Hepatocyte (in vitro differentiated cells): ENCODE measurements at places on chromosomes 12 and 14.

DNA sequence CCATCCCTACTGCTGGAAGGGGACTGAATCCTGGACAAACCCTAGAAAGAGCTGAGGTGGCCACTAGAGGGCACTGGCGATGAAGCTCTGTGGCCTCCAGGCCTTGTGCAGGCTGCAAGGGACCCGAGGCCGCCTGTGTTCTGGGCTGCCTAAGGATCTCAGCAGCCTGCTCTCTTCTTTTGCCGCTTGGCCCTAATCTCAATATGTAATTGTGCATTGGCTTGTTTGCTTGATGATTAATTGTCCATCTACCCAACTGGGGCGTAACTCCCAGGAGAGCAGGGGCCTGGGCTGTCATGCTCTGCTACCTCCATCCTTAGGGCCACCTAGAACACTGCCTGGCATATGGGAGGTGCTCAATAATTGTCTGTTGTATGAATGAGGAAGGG is 73.8 kb downstream of the SYNE3 start:
- peak; percentile 92 for DNase-seq
- no peaks in the 10 kb centered on the region for H3K36me3 ChIP-seq
- no peak overlapping the region for H3K4me3 ChIP-seq

DNA sequence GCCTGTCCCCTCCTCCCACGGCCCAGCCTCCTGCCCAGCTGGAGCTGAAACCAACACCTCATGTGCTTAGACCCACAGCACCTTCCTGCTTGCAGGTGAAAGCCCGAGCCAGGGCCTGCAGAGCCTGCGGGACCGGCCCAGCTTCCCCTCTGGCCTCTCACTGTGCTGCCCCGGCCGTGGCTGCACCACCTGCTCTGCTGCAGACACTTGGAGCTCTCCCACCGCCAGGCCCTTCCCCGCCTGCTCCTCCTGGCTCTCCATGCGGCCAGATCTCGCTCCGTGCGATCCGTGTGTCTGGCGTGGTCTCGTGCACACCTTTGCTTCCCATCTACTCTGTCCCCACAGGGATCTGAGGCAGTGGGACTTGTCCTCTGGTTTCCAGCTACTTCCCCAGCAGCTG is 72.2 kb upstream of the FBRSL1 start:
- H3K4me1 ChIP-seq: peaks cover 11% of the 10 kb centered on the region
- no peak overlapping the region for H3K27ac ChIP-seq
- peaks cover 40% of the 10 kb centered on the region for H3K27me3 ChIP-seq

GRCh38 chr12:102350070-102350469 is 130.3 kb downstream of the IGF1 start:
- H3K36me3 ChIP-seq: no peaks in the 10 kb centered on the region
- no peaks in the 10 kb centered on the region for H3K27me3 ChIP-seq
- DNase-seq: no peak
- H3K4me3 ChIP-seq: no peak overlapping the region

DNA sequence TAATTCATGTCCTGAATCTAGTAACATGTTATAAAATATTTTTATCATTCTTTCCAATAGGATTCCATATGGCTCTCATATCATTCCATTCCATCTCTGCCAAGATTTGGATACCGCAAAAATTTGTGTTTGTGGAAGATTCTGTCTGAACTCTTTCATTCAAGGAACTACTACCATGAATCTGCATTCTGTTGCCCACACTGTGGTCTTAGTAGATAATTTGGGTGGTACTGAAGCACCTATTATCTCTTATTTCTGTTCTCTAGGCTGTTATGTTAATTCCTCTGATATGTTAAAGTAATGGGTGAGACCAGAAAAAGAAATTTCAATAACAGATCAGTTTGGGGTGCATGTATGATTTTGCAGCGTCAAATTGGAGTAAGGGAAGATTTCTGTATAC is 6.2 kb downstream of the RPL36AL start:
- no peak overlapping the region for H3K27ac ChIP-seq
- H3K4me1 ChIP-seq: no peaks in the 10 kb centered on the region
- H3K36me3 ChIP-seq: no peaks in the 10 kb centered on the region
- no peak for DNase-seq
- H3K4me3 ChIP-seq: no peak overlapping the region
- H3K27me3 ChIP-seq: no peaks in the 10 kb centered on the region

- H3K27ac ChIP-seq: peak overlapping the region; percentile 92
- peak; percentile 31 for DNase-seq
- H3K27me3 ChIP-seq: no peaks in the 10 kb centered on the region
Observed at GRCh38 chr14:65072937-65073336, 29.4 kb downstream of the MAX start.

GRCh38 chr12:67633708-67634107 is 14.8 kb upstream of the DYRK2 start:
- DNase-seq: no peak
- H3K4me3 ChIP-seq: no peak overlapping the region
- H3K27ac ChIP-seq: no peak overlapping the region
- no peaks in the 10 kb centered on the region for H3K4me1 ChIP-seq

DNA sequence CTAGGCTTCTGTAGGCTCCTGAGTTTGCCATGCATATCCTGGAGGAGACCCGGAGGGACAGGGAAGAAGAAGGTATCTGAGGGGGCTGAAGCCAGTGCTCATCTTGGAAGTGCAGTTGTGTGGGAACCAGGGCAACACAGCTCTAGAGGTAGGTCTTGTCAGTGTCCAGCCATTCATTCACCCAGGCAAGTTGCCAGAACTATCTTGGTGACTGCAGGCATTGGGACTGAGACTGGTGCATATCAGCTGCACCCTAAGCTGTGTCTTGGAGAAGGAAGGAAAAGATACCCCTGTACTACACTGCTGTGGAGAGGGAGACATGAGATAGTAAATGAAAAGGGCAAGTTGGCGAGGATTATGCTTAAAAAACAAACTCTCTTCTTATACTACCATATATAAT is 4.9 kb upstream of the WIF1 start:
- peaks cover 34% of the 10 kb centered on the region for H3K27me3 ChIP-seq
- H3K36me3 ChIP-seq: no peaks in the 10 kb centered on the region
- no peak for DNase-seq

GRCh38 chr12:122366685-122367475 is 55.6 kb downstream of the CLIP1 start:
- H3K4me1 ChIP-seq: peaks cover 19% of the 10 kb centered on the region
- no peaks in the 10 kb centered on the region for H3K36me3 ChIP-seq
- no peaks in the 10 kb centered on the region for H3K27me3 ChIP-seq
- H3K27ac ChIP-seq: peak overlapping the region; percentile 83
- H3K4me3 ChIP-seq: no peak overlapping the region
- DNase-seq: peak; percentile 64

GRCh38 chr12:65894088-65894487 is 69.8 kb downstream of the HMGA2 start:
- H3K36me3 ChIP-seq: no peaks in the 10 kb centered on the region
- H3K27ac ChIP-seq: peak overlapping the region; percentile 92
- no peak for DNase-seq

- H3K36me3 ChIP-seq: no peaks in the 10 kb centered on the region
- H3K27ac ChIP-seq: no peak overlapping the region
- no peaks in the 10 kb centered on the region for H3K4me1 ChIP-seq
- DNase-seq: no peak
- H3K27me3 ChIP-seq: no peaks in the 10 kb centered on the region
Observed at GRCh38 chr14:35281341-35281740, 10.8 kb upstream of the PSMA6 start.

- no peaks in the 10 kb centered on the region for H3K4me1 ChIP-seq
- no peaks in the 10 kb centered on the region for H3K27me3 ChIP-seq
- no peak overlapping the region for H3K4me3 ChIP-seq
- no peaks in the 10 kb centered on the region for H3K36me3 ChIP-seq
- no peak for DNase-seq
Observed at GRCh38 chr12:81809829-81810595, 50.9 kb upstream of the PPFIA2 start.

DNA sequence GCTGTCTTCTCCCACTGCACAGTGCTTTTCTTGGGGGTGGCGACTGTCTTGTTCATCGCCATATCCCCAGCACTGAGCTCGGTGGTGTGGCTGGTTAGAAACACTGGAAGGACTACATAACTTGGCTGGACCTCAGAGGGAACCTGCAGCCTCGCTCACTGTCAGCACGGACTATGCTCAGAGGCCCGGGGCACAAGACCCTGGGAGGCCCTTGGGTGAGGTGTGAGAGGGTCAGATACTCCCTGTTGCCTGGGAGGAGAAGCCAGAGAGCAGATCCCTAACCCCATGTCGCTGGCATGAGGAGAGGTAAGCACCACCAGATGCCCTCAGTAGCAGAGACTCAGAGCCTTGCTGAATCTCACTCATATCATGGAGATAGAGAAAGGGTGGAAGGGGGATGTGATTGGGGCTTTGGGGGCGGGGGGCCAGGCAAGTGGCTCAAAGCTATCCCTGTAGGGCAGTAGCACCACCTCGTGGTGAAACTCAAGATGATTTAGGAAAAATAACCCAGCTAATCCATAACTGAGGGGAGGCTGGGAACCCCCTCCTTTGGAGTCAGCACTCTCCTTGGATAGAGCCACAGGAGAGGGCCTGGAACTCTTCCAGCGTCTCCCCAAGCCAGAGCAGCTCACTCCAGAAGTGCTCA is 18.7 kb upstream of the HDAC7 start:
- no peak overlapping the region for H3K27ac ChIP-seq
- H3K36me3 ChIP-seq: no peaks in the 10 kb centered on the region
- H3K4me1 ChIP-seq: peaks cover 7% of the 10 kb centered on the region

GRCh38 chr14:54207476-54208462 is 189.0 kb upstream of the CDKN3 start:
- no peak overlapping the region for H3K27ac ChIP-seq
- peaks cover 9% of the 10 kb centered on the region for H3K4me1 ChIP-seq
- H3K4me3 ChIP-seq: no peak overlapping the region
- no peaks in the 10 kb centered on the region for H3K36me3 ChIP-seq
- no peak for DNase-seq

DNA sequence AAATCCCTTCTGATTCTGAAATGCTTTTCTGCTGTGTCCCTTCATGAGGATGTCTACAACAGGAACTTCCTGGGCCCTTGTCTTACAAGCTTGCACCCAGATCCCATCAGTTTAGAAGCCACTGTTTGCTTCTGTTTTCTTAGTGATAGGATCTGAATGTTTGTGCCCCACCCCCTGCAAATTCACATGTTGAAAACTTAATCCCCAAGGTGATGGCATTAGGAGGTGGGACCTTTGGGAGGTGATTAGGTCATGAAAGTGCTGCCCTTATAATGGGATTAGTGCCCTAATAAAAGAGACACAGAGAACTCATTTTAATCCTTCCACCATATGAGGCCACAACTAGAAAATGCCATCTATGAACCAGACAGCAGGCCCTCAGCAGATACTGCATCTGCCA is 36.0 kb upstream of the GNPNAT1 start:
- no peak overlapping the region for H3K27ac ChIP-seq
- H3K27me3 ChIP-seq: no peaks in the 10 kb centered on the region
- H3K36me3 ChIP-seq: no peaks in the 10 kb centered on the region
- H3K4me1 ChIP-seq: peaks cover 4% of the 10 kb centered on the region
- DNase-seq: no peak
- no peak overlapping the region for H3K4me3 ChIP-seq

DNA sequence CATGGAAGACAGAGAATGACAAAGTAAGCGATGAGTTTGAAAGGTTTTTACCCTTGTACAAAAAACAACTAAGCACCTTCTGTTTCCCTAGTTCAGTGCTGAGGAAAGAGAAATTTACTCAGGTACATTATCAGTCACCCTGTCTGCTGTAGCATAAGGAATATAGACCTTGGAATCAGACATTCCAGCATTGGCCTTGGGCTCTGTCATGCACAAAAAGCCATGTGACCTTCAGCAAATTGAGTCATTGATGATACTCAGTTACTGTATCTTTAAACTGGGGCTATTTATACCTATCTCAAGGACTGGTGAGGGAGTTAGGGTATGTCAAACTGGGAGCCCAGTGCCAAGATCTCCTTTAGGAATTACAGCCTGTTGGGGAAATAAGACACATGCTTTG is 19.3 kb upstream of the TCL1A start:
- no peak for DNase-seq
- peaks cover 19% of the 10 kb centered on the region for H3K27me3 ChIP-seq
- H3K4me3 ChIP-seq: no peak overlapping the region
- no peaks in the 10 kb centered on the region for H3K36me3 ChIP-seq
- no peak overlapping the region for H3K27ac ChIP-seq

GRCh38 chr12:7151532-7151931 is 21.4 kb downstream of the CLSTN3 start:
- no peaks in the 10 kb centered on the region for H3K36me3 ChIP-seq
- H3K4me1 ChIP-seq: no peaks in the 10 kb centered on the region
- no peaks in the 10 kb centered on the region for H3K27me3 ChIP-seq
- H3K4me3 ChIP-seq: no peak overlapping the region
- H3K27ac ChIP-seq: no peak overlapping the region
- DNase-seq: no peak

DNA sequence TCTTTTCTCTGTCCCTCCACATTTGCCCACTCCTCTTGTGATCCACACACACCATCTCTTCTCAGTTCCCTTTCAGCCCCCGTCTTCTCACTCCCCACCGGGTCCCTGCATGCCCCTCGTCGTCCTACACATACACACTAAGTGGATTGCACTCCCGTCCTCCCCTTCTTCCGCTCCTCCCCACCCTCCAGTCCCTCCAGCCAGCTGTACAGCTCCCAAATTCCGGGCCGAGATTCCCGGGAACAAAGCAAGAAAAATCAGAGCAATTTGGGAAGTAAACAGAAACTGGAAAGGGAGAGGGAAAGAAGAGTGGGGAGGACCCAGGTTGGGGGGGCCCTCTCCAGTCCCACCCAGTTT is 282 bp upstream of the IGFBP6 start:
- H3K27me3 ChIP-seq: no peaks in the 10 kb centered on the region
- peak overlapping the region; percentile 70 for H3K4me3 ChIP-seq
- no peak for DNase-seq
- H3K4me1 ChIP-seq: peaks cover 30% of the 10 kb centered on the region
- H3K36me3 ChIP-seq: no peaks in the 10 kb centered on the region

GRCh38 chr14:76904100-76904739 is 78.0 kb downstream of the LRRC74A start:
- no peak overlapping the region for H3K4me3 ChIP-seq
- peaks cover 22% of the 10 kb centered on the region for H3K4me1 ChIP-seq
- no peaks in the 10 kb centered on the region for H3K36me3 ChIP-seq
- H3K27me3 ChIP-seq: no peaks in the 10 kb centered on the region

GRCh38 chr12:117011988-117012805 is 87.0 kb downstream of the TESC start:
- H3K4me3 ChIP-seq: no peak overlapping the region
- no peak for DNase-seq
- no peaks in the 10 kb centered on the region for H3K4me1 ChIP-seq

DNA sequence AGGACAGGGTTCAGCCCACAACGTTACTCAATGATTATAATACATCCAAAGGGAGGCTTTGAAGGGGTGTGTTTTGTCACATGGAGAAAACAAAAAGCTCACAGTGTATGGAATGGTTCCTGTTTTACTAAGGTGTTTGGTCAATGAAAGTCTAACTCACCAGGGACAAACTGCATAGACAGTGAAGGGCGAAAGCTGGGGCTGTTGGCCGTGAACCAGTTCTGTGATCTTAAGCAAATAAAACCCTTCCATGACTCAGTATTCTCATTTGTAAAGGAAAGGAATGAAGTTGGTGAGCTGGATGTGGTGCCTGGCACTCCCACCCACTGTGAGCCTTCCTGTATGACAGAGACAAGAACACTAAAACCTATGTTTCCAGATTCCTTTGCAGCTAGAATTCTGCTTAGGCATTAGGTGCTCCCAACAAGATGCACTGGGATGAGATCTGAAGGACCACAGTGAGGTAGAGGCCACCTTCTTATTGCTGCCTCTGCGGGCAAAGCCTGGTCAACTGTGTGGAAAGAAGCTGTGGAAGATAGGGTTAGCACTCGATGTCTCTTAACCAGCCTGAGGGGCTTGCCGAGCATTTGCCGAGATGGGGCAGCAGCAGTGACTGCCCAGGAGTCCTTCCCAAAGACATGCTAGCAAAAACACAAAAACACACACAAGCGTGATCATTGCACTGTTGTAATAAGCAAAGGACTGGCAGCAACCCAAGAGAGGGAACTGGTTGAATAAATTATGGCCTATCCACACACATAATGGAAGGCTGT is 48.5 kb downstream of the VCPKMT start:
- H3K27me3 ChIP-seq: no peaks in the 10 kb centered on the region
- no peaks in the 10 kb centered on the region for H3K36me3 ChIP-seq
- no peak overlapping the region for H3K4me3 ChIP-seq
- DNase-seq: no peak
- peaks cover 4% of the 10 kb centered on the region for H3K4me1 ChIP-seq
